ENCODE measurements at places on chromosomes 16 and 17. TPM values are rescaled to one million over a fixed set of nuclear protein-coding genes. Genes with fewer than 3 reads are reported as not detected.

GRCh38 chr17:59154721-59155438, at the start of gene SKA2:
SKA2 (minus strand) TSS chr17:59155186; CDS start chr17:59155163, 23 bp downstream.
- no peak for DNase-seq

DNA sequence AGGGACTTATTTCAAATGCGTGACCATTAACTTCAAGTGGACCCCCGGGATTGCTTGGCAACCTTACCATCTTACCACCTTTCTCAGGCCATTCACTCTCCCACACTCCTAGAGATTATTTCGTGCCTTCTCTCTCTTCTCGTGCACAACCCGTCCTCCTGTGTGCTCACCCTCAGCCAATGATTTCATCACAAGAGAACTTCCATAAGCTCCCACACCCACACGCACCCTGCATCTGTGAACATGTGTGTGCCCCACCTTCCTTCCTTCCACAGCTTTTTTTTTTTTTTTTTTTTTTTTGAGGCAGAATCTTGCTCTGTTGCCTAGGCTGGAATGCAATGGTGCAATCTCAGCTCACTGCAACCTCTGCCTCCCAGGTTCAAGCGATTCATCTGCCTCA, 27.4 kb upstream of the CDH3 start:
- DNase-seq: no peak

Gene RNF157
- total RNA-seq: 3.9 TPM

- no peak for DNase-seq
Measured at GRCh38 chr17:70352834-70353233, 183.5 kb downstream of the KCNJ2 start.

- no peak for DNase-seq
Measured at GRCh38 chr17:69870091-69870530, 204.9 kb upstream of the KCNJ16 start.

GRCh38 chr17:14320734-14321475, 20.0 kb downstream of the HS3ST3B1 start:
- no peak for DNase-seq

GRCh38 chr17:78418326-78419026, 40.0 kb downstream of the PGS1 start:
- no peak for DNase-seq

GRCh38 chr17:47810901-47811635, 10.5 kb downstream of the OSBPL7 start:
- DNase-seq: no peak

DNA sequence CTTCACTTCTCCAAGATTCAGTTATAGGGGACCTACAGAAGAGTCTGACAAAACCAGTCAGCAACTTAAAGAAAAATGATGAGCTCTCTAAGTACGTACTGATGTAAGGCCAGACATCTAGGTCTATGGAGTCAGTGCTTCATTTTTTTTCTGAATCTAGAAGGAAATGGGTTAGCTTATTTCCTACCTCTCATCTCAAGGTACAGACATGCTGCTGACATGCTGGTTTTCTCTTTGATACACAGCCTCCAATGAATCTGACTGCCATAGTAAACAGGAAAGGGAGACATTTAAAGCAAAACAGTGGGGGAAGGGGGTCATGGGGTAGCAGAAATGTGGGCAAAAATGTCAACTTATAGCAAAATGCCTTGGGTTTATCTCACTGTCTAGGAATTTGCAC, 16.4 kb downstream of the CDR2 start:
- DNase-seq: no peak

GRCh38 chr16:87308826-87309225, 8.4 kb downstream of the C16orf95 start:
- no peak for DNase-seq

Gene XYLT1
- total RNA-seq: 0.10 TPM

Gene SRCIN1
- 4.9 TPM for total RNA-seq

GRCh38 chr17:39863918-39864746, at the start of gene IKZF3:
IKZF3 (minus strand) TSS chr17:39864312; CDS start chr17:39864126, 186 bp downstream.
- peak; percentile 78 for DNase-seq

DNA sequence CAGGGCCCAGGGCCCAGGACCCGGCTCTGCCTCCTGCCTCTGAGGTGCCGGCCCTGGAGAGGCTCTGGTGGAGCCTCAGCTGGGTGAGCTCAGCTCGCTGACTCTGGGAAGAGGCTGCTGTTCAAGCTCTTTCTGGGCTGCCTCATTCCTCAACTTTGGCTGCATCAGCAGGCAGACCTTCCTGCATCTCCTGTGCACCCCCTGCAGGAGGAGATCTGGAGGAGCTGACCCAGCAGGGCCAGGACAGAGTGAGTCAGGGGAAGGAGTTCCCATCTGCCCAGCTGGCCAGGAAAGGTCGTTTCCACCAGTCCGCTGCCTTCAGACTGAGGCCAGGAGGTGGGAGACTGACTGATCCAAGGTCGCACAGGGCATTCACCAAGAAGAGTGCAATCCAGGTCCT, 10.7 kb downstream of the CRHR1 start:
- no peak for DNase-seq

DNA sequence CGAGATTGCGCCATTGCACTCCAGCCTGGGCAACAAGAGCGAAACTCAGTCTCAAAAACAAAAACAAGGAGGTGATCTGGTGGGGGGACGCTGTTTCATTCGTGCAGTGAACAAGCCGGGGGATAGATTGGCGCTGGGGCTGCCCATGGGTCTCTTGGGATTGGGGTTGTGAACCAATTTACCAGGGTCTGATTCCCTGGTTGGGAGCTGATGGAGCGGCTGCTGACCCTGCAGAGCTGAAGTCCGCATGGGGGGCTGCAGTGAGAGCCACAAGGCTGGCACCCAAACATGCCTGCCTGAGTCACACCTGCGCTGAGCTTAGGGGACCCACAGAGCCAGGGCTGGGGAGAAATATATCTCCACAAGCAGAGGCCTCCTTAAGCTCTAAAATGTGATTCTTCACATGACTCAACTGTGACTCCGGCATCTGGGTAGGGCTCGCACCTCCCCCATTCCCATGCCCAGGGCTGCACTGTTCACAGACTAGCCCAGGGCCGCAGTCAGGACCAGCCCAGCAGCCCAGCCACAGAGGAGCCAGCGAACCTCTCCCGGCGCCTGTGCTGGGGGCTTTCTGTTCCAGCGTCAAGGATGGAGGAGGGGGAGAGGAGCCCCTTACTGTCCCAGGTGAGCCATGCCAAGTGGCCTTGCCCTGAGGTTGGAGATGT, 5.0 kb downstream of the TSPAN10 start:
- DNase-seq: peak; percentile 7

DNA sequence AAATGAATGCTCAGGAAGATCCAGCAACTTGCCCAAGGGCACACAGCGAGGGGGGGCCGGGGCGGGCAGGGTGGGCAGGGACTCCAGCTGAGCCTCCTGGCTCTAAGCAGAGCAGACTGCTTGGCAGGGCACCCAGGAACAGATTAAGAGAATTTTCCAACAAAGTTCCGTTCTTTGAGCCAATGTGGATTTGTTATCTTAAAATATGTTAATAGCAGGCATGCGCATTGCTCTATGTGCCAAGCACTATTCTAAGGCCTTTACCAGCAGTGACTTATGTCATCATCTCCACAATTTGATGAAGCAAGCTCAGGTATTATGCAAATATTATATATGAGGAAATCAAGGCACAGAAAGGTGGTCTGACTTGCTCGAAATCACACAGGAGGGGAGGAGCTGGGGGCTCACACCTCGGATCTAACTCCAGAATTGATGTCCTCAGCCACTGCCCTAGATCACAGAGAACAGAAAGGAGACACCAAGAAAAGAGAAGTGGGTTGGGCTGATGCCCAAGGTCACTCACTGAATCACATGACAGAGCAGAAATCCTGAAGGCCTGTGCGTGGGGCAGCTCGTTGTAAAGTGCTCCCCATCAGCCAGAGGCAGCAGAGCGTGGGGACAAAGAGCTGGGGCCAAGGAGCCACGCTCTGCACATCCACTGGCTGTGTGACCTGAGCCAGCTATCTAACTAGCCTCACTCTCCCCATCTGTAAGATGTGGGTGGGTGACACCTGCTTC, 23.2 kb upstream of the MEAK7 start:
- no peak for DNase-seq

GRCh38 chr16:20838240-20838639, 31.9 kb downstream of the REXO5 start:
- no peak for DNase-seq

DNA sequence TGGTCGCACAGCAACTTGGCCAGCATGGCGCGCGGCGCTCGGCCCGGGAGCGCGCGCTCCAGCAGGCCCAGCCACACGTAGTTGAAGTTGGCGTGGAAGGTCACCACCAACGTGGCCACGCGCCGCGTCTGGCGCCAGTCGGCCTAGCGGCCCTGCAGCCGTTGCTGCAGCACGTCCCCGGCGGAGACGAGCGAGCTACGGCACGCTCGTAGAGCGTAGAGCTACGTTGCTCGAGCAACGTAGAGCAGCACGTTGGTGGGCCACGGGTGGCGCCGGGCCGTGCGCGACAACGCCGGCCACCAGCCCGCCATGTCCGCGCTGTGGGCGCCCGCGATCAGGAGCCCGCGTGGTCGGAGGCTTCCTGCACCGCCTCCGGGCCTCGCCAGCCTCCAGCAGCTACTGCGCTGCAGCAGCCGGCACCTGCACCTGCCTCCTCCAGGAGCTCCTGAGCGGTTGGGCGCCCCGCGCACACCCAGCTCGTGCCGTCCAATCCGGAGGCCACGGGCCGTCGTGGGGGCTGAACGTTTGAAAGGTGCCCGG, 13.4 kb upstream of the SULT1A1 start:
- peak; percentile 49 for DNase-seq

GRCh38 chr17:12522743-12523183, 142.9 kb upstream of the MYOCD start:
- peak; percentile 91 for DNase-seq

DNA sequence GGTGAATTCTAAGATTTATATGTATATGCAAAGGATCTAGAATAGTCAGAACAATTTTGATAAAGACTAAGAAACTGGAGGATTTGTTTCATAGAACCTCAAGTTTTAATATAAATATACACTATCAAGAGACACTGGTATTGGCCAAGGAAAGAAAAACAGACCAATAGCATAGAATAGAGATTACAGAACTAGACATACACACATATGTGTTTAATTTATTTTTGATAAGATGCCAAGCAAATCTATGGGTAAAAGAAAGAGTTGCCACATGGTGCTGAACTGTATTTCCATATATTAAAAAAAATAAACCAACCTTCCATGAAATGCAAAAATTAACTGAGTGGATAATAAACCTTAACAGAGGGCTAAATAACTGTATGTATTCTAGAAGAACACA, 27.9 kb upstream of the LRRC37A3 start:
- DNase-seq: no peak

DNA sequence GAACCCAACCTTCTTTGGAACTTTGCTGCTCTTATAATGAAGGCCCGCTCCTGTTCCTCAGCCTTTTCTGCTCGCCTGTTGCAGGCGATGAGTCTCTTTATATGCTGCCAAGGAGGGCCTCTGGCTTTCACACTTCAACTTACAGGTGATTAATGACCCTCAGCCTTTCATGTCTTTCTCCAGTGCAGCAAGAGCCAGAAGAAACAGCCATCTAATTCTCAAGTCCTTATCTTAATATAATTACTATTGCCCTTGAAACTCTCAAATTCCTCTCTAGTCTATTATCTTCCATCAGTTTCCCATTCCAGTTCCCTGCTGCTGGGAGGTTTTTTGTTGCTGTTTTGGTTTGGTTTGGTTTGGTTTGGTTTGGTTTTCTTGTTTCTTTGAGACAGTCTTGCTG, 121.8 kb upstream of the MED13 start:
- no peak for DNase-seq

Gene SP6
- total RNA-seq: 11.2 TPM

- no peak for DNase-seq
Measured at GRCh38 chr17:55441544-55441943, 19.9 kb upstream of the MMD start.

DNA sequence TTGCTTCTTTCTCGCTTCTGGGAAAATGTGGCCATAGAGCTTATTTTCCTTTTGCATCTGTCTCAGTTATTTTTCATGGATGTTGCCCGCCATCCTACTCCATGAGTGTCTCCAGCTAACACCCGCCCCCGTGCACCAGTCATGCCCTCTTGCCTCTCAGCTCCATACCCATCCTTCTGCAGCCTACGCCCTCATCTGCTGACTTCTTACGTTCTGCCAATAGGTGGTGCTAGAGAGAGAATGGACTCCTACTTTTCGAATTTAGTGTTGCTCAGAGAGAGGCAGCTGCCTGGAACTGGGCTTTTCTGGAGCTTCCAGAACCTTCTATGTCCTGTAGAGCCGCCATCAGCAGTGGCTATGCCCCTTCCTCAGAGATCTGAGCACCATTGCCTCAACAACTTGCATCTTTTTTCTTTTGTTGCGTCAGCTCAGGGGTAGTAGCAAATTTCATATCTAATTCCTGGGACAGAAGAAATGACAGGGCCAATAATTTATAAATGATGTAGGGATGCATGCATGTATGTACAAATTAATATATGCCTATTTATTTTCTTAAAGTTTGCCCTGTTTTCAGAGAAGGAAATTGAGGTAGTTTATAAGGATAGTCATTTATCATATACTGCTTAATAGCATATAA, 119.7 kb upstream of the MYOCD start:
- peak; percentile 60 for DNase-seq

DNA sequence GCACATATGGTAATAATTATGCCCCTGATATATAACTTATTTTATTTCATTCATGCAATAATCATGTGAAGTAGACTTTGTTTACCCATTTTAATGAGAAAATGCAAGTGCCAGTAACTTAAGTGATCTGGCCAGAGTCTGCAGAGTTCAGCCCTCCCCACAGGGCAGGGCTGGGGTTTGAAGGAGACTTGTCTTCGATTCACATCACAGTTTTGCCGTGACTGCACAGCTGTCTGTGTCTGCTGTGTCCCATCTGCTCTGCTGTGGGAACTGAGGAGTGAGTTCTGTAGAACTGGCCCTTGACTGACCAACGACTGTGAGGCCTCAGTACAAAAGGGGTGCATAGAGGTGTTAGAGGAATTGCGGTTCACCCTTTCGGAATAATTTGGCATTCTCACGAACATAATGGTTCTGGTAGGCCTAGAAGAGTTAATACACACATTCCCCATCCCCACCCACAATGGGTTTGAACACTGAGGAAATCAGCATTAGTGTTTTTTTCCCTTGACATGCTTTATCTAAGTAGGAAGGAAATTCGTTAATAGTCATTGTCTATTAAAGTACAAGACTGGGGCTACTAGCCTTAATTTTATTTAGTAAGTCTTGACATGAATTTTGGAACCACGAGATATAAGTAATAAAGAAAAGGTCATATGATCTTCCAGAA, 113.6 kb upstream of the MON1B start:
- DNase-seq: no peak

- peak; percentile 34 for DNase-seq
Measured at GRCh38 chr17:29154516-29155226, 25.5 kb downstream of the MYO18A start.

DNA sequence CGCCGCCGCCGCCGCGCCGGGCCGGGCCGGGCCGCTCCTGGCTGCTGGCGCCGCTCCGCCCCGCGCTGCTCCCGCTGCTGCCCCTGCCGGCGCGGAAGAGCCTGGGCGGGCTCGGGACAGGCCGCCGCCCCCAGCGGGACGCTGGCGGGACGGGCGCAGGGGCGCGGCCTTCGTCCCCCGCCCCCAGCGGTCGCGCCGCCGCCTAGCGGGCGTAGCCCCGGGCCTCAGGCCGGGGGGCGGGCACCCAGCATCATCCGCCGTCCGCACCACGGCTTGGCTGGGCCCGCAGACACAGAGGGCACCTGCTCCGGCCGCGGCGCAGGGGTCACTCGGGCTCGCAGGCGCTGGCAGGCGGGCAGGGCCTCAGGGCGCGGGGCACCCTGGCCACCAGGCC, at the start of gene AMFR:
AMFR (minus strand) TSS at position 107 of the 394 bp plus-strand sequence. CDS start 218 bp downstream, outside the sequence.
- peak; percentile 75 for DNase-seq

Gene TEKT5
- 0.42 TPM for total RNA-seq

- no peak for DNase-seq
Measured at GRCh38 chr17:50134206-50135110, 4.5 kb upstream of the SAMD14 start.

Gene DOC2A
- total RNA-seq: not detected
